ENCODE measurements at places on chromosomes 2 and 18.

DNA sequence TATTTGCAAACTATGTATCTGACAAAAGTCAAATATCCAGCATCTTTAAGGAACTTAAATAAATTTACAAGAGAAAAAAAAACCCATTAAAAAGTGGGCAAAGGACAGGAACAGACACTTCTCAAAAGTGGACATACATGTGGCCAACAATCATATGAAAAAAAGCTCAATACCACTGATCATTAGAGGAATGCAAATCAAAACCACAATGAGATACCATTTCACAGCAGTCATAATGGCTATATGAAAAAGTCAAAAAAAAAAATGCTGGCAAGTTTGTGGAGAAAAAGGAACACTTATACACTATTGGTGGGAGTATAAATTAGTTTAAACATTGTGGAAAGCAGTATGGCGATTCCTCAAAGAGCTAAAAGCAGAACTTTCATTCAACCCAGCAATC lies 130.3 kb upstream of the LHCGR start:
- DNase-seq, result no peak

DNA sequence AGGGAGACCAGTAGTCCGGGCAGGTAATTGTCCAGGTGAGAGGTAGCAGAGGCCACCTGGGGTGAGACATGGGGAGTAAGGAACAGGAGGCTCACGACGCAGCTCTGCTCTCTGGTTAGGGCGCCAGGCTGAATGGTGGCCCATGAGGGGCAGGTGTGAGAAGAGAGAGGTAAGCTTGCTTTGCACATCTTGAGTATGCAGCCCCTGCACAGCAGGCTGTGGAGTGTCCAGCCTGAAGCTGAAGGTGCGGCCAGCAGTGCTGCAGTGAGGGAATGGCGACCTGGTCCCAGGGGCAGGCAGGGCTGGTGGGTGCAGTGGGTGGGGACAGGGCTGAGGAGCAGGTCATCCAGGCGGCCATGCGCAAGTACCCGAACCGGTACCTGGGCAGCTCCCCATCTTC lies 15.7 kb downstream of the PRELID3A start:
- DNase-seq, result no peak

DNA sequence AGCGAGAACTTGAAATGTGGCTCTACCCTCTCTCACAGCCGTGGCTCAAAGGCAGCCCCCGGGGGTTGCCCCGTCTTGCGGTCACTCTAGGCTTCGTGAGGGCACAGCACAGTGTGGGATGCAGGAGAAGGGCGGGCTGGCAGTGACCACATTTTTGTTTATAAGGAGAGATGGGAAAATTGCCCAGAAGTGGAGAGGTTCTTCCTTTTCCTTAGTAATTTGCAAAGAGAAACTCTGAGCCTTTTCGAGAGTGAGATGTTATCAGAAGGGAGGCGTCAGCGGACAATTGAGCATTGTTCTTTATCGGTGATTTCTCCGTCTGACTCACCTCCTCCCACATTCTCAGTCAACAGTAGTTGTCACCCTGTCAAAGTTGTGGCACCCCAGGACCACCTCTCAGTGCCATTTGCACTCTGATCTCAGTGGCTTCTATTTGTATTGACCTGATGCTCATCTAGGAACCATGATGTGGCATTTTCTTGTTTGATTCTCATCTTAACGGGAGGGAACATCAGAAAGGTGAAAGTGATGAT lies 89.6 kb downstream of the ACAA2 start:
- DNase-seq, result peak; percentile 50

- no peak for DNase-seq
These were observed 233.6 kb upstream of the RASGRP3 start for GRCh38 chr2:33242845-33243244.

DNA sequence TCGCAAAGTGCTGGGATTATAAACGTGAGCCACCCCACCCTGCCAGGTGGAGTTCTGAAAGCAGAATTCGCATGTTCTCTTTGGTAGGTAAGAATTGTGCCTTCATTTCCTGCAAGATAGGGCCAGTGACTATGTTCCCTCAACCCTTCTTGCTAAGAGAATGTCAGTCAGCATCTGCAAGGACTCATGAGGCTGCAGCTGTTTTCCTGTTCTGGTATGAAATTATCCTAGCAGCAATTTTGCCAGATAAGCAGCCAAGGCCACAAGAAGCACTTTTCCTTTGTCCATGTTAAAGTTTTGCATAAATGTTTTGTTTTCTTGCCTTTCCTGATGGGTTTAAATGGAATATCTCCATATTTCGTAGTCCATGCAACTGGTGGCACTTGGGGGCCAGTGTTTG lies 6.8 kb upstream of the ARHGAP28 start:
- no peak for DNase-seq

DNA sequence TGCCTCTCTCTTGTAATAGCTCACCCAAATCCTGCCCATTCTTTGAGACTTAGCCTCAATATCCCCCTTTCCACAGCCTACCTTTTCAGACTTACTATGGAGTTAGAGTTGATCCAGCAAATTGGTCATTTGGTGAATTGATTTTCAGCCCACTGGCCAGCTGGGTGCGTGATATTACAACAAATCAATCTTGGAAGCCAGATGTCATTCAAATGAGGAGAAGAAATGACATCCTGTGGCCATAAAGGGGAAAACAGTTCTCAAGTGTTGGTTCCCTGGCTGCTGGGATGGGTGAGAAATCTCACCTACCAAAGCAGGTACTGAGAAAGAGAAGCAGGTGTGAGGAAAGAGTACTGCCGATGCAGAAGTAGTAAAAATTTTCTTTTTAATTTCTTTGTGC lies 36.7 kb upstream of the FOXI3 start:
- no peak for DNase-seq

GRCh38 chr2:220034426-220035130 lies 407.1 kb downstream of the SLC4A3 start:
- no peak for DNase-seq

Data from stimulated activated CD8-positive, alpha-beta memory T cell treated with anti-CD3 and anti-CD28 coated beads, Interleukin-4, amount 100 ng/mL, for 48 hours (primary cell).